ENCODE measurements at places on chromosomes 13 and 19.
A peak's percentile ranks its signal among the peaks of the same experiment; 100 is the strongest.

DNA sequence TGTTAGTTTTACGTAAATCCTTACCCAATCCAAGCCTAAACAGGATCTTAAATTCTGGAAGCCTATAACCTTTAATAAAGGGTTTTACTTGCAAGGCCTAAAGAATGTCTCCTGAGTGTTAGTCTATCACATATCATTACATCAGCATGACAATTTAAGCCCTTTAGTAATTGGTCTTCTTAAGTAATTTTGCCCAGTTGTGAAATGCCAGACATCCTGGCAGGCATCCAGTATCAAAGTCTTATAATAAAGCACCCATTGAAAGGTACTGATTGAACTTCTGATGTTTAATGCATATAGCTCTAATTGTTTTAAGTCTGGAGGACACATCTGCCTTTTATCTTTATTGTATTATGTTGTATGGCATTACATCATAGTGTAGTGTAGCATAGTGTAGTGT lies 1078.9 kb downstream of the SLITRK1 start:
- no peak overlapping the region for H3K27ac ChIP-seq
- no peaks in the 10 kb centered on the region for H3K4me1 ChIP-seq
- no peaks in the 10 kb centered on the region for H3K27me3 ChIP-seq
- H3K36me3 ChIP-seq, result no peaks in the 10 kb centered on the region
- no peak for DNase-seq

GRCh38 chr19:1057176-1057855 lies 9.7 kb upstream of the ARHGAP45 start:
- no peak overlapping the region for H3K4me3 ChIP-seq
- no peak overlapping the region for H3K27ac ChIP-seq
- H3K27me3 ChIP-seq, result no peaks in the 10 kb centered on the region
- H3K36me3 ChIP-seq, result peaks cover 3% of the 10 kb centered on the region
- no peaks in the 10 kb centered on the region for H3K4me1 ChIP-seq
- DNase-seq, result no peak

GRCh38 chr19:4518345-4519171 lies at the start of gene PLIN4:
Gene PLIN4, minus strand, starts transcription at chr19:4518486. Its CDS starts 214 bp downstream, at chr19:4518272.
- no peak within 1 kb of the TSS for H3K27ac ChIP-seq
- H3K27me3 ChIP-seq, result no peaks in the 10 kb centered on the region
- no peaks in the 10 kb centered on the region for H3K36me3 ChIP-seq
- H3K4me1 ChIP-seq, result no peaks in the 10 kb centered on the region
- peak; percentile 66 for DNase-seq
- H3K4me3 ChIP-seq, result no peak within 1 kb of the TSS

DNA sequence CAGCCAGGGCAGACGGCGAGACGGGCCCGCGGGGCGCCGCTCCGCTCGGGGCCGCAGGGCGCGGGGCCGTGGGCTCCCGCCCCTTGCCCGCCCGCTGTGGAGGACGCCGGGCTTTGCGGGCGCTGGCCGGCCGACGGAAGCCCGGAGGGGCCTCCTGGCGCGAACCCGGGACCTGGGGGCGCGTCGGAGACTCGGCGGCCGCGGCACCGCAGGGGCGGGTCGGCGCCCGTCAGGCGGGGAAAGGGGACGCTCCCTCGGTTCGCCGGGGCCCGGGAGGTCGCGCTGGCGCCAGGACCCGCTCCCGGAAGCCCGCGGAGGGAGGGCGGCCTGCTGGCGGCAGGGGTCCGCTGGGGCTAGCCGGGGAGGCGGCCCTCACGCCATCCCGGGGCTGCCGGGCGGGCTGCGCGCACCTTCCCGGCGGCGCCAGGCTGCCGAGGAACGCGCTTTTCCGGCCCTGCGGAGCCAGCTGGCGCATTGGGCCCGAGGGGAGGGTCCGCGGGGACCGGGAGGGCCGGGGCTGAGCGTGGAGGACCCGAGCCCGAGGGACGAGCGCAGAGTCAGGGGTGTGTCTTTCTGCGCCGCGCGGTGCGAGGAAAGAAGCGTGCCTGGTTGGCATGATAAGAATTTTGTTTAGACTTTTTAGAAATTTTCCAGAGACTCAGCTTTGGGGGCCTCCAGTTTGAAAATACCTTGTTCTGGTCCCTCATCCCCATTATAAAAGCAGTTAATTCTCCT lies 511 bp downstream of the GARRE1 start:
- H3K27ac ChIP-seq, result peak overlapping the region; percentile 87
- H3K4me3 ChIP-seq, result peak overlapping the region; percentile 87
- DNase-seq, result peak; percentile 73
- peaks cover 6% of the 10 kb centered on the region for H3K36me3 ChIP-seq
- peaks cover 3% of the 10 kb centered on the region for H3K27me3 ChIP-seq
- H3K4me1 ChIP-seq, result peaks cover 17% of the 10 kb centered on the region

- peaks cover 36% of the 10 kb centered on the region for H3K4me1 ChIP-seq
- peak overlapping the region; percentile 96 for H3K27ac ChIP-seq
- DNase-seq, result no peak
- peak overlapping the region; percentile 59 for H3K4me3 ChIP-seq
- H3K36me3 ChIP-seq, result peaks cover 10% of the 10 kb centered on the region
Observed at GRCh38 chr19:1258707-1259205, 10.4 kb downstream of the MIDN start.

GRCh38 chr13:34249546-34250039 lies 431.6 kb downstream of the RFC3 start:
- no peak for DNase-seq
- H3K27me3 ChIP-seq, result no peaks in the 10 kb centered on the region
- no peak overlapping the region for H3K27ac ChIP-seq
- H3K4me3 ChIP-seq, result no peak overlapping the region
- no peaks in the 10 kb centered on the region for H3K4me1 ChIP-seq

GRCh38 chr13:84137292-84137691 lies 255.0 kb upstream of the SLITRK1 start:
- H3K4me3 ChIP-seq, result no peak overlapping the region
- DNase-seq, result no peak
- no peaks in the 10 kb centered on the region for H3K27me3 ChIP-seq
- no peak overlapping the region for H3K27ac ChIP-seq

- no peaks in the 10 kb centered on the region for H3K36me3 ChIP-seq
- H3K27ac ChIP-seq, result no peak overlapping the region
- no peak for DNase-seq
- no peak overlapping the region for H3K4me3 ChIP-seq
Observed at GRCh38 chr19:35176181-35176570, 21.6 kb downstream of the FXYD5 start.
